ENCODE measurements at places on chromosomes 5 and 9.
A peak's percentile ranks its signal among the peaks of the same experiment; 100 is the strongest.

DNA sequence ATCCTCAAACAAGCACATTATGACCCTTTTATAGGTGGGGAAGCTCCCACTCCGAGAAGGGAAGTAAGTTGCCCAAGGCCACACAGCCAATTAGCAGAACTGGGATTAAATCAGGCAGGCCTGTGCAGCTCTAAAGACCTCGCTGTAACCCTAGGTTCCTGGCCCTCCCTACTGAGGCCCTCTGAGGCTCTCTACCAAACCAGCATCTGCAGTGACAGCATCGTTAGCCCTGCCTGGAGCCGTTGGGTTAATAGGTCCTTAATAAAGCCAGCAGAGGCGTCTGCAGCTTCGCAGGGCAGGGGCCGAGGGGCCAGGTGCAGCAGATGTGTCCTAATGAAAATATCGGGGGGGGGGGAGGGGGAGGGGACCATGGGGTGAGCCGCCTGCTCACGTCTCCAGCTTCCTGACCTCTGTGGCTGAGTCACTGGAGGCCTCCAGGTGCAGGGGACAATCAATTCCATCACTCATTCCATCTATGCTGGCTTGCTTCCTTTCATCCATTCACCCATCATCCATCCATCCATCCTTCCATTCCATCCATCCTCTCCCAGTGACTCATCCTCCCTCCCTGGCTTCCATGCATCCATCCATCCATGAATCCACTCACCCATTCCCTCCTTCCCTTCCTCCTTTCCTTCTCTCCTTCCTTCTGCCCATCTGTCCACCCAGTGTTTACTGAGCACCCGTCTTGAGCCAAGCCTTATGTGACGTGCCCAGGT, 203.9 kb downstream of the C9orf50 start:
- no peak for DNase-seq

GRCh38 chr9:119788921-119789320, 419.7 kb upstream of the BRINP1 start:
- no peak for DNase-seq

- no peak for DNase-seq
Measured at GRCh38 chr9:111812337-111812736, 17.6 kb upstream of the SHOC1 start.

- DNase-seq = no peak
Measured at GRCh38 chr9:127694890-127695720, 11.7 kb upstream of the CFAP157 start.

DNA sequence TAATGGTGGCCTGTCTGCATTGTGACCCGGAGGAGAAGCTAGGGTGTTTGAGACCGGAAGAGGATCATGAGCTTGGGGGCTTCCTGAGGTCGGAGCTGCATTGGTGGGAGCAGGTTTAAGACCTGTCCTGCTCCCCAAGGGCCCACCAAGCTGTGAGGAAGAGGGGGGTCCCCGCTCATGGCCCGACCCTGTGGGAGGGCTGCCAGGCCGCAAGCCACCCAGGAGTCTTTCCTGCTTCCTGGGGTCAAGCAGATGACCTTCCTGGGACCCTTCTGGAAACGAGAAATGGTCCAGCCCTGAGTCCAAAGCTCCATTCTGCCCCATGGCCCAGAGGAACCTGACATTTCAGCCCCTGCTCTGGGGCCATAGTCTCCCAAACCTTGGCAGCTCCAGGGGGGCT, 61.5 kb upstream of the RNU6ATAC start:
- no peak for DNase-seq

DNA sequence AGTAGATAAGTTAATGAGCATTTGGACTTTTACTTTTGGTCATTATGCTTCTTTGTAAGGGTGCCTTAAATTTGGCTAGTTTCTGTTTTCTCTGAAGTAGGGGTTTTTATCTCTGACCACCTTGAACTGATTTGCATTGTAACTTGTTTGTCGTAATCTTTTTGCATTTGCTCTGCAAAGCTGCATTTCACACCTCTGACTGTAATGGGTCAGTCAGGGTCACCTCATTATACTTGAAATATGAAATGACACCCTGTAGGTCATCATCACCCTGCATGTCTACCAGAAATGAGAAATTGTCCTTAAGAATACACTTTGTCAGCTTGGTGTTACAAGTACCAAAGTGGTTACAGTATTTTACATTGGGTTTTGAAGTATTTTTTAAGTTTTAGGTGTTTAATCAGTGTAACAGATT, 74.0 kb downstream of the KCNN2 start:
- no peak for DNase-seq

DNA sequence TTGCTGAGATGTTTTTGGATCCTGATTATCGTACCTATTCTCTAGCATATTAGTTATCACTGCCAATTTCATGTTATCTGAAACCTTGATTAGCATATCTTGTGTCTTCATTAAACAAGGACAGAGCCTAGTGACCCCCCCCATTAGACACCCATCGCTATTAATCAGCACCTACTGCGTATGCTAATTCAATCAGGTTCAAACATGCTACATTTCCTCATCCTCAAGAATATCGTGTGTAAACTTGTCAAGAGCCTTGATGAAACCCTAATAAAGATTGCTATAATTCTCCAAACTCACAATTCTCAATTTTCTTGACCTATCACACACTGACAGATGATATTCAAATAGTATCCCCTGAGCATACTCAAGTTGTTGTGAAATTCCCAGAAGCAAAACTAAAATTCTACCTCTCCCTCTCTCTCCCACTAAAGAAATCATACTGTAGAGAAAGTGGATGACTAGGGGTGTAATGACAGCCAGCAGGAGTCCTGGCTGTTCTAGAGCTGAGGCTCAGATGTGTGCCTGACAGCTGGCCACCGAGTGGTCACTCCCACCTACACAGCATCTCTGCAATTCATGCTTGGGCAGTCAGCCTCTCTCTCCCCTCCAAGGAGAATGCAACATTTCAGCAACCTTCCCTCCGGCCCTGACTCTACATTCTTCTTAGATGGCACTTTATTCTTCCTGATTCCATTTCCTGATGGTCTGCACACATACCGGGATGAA, 9.2 kb upstream of the ZNF354A start:
- DNase-seq = no peak

DNA sequence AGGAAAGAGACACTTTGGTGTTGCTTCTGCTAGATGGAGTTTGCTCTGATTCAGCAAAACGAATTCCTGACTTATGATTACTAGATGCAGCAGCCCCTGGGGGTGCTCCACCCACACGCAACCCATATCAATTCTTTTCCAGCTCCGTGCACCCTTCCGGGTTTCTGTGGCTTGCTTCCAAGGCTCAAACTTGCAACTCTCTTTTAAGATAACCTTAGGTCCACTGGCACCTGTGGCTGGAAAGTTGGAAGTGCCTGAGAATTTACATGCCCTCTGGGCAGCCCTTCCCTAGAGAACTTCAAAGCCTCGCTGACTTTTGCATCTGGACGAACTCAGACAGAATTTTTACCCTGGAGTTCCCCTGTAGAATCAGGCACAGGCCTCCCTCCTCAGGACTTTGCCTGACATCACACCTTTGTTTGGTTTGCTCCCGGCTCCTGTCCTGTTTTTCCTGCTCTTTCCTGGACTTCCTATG, 224.9 kb downstream of the SNX18 start:
- DNase-seq = no peak

- no peak for DNase-seq
Measured at GRCh38 chr9:22921742-22922141, 475.1 kb downstream of the DMRTA1 start.

DNA sequence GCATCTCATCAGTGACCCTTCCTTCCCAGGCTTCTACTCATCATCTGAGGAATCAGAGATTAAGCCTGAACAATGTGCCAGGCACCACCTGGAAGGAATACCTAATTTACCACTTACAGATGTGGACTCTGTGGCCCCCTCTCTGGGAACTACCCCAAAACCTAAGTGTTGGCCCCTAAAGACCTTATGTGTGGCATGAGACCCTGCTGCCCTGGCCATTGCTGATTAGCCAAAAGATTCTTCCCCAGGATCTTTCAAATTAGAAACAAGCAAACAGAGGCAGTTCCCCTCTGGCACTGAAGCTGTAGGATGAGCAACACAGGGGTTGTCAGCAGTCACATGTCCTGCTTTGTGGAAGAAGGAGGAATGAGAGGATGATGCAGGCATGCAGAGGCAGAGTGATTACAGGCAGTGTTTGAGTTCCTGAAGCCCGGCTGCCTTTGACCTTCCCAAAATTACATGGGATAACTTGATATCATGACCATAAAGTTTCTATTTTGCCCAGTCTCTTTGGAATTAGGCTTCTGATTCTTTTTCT, 10.6 kb downstream of the SPINK4 start:
- DNase-seq = no peak

- DNase-seq = no peak
Measured at GRCh38 chr9:38387751-38388150, 4.8 kb upstream of the ALDH1B1 start.

DNA sequence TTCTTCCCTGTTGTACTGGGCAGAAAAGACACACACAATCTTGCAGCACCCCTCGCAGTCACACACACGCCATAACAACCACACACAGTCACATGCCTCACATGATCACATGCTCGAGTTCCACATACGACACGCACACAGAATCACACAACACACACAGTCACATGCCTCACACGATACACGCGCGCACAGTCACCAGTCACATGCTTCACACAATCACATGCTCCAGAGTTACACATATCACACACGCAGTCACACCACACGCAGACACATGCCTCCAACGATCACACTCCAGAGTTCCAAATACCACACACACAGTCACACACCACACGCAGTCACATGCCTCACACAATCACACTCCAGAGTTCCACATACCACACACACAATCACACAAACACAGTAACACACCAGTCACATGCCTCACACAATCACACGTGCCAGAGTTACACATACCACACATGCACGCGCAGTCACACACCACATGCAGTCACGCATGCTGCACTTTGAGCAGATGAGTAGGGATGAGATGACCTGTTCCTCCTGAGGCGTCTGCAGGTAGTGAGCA, 49.0 kb upstream of the LRRC14B start:
- no peak for DNase-seq

DNA sequence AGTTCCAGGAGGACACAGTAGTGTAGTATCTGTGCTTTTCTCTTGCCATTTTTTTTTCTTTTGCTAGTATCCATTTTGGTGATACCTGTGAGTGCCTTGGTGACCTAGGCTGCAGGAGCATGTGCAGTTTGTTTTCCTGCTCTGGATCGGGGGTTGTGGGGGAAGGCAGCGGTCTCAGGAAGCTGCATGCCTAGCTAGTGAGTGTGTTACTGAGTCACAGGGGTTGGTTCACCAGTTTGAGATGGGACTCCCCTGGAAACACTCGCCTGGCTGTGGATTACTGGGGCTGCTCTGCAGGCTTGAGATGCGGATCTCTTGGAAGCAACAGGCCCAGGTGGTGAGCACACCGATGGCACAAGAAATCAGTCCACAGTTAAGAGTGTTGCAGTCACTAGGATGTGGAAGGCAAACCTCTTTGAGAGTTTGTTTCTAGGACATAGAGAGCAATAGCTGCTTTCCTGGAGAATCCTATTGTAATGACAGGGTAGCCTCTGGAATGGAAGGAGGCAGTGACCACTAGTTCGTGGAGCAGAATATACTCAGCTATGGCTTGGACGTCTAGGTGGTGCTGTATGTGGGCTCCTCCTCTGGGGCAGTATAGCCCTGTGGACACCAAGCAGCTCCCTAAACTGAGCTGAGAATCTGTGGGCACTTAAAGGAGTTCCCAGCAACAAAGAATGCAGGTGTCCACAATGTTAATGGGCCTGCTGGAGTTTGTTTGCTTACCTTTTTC, 20.0 kb upstream of the SPATA31E1 start:
- DNase-seq = no peak

DNA sequence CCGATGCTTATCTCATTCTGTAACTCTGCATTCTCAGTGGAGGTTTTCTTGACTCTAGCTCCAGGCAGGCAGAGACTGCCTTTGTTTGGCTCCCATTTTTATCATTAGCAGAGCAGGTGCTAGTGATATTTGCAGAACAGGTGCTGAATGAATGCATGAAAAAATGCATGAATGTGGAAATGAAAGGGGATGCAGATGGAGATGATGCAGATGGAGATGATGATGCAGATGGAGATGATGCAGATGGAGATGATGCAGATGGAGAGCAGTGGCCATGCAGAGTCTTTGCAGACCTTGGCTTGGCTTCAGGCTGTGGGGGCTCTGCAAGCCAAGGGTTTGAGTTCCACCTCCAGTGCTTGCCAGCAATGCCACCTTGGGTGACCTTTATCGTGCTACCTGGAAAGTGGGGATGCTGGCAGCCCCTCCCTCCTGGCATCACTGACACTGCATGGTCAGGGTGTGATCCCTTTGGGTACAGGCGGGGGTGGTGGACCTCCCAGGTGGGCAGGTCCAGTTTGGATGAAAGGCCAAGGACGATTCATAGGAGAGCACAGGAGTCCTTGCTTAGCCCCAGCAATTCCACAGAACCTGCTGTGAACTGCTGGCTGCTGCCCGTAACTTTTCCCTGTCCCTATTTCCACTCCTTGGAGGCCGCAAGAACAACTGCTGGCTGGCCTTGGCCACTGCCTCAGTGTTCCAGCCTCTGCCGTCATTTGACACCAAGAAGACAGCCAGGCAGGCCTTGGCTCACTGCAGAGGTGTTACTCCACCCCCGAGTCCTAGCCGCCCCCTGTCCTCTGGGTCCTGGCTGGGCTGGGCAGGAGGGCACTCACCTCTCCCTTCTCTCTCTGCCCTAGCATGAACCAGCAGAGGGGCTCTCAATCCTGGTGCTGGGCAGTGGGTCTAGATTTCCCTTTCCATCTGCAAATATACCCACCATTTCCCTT, 33.0 kb downstream of the ERGIC1 start:
- no peak for DNase-seq

DNA sequence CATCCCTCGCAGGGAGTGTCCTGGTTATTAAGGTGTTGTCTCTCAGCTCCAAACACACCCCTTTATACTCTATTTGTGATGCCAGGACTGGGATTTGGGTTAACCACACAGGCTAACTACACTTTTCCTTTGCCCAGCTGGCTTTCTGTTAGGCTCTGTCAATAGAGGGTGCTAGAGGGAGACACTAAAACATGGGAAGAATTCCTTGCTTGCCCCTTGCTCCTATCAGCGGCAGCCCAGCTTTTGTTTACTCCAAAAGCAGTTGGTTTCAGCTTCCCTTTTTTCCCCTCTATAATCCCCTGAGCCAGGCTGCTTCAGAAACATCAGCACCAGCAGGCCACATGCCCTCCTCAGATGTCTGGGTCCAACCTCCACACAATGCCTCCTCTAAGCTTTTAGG, 297.1 kb downstream of the KCTD16 start:
- DNase-seq = no peak

- no peak for DNase-seq
Measured at GRCh38 chr5:68490406-68490805, 274.9 kb downstream of the PIK3R1 start.

- no peak for DNase-seq
Measured at GRCh38 chr5:16628376-16628775, 11.6 kb upstream of the RETREG1 start.

GRCh38 chr5:56814361-56814962, 887 bp upstream of the MAP3K1 start:
- DNase-seq = peak; percentile 43

GRCh38 chr9:24096756-24097155, 270.7 kb upstream of the ELAVL2 start:
- DNase-seq = no peak

GRCh38 chr9:86575137-86575536, 220.9 kb upstream of the TUT7 start:
- no peak for DNase-seq

- peak; percentile 20 for DNase-seq
Measured at GRCh38 chr9:133477992-133478850, 678 bp downstream of the SLC2A6 start.
